Frontal cortex (tissue), 4 donors: ENCODE measurements at places on chromosomes 4 and X.

GRCh38 chr4:2249526-2250356 is 7.8 kb upstream of the HAUS3 start:
- peak; percentile 17 for DNase-seq

DNA sequence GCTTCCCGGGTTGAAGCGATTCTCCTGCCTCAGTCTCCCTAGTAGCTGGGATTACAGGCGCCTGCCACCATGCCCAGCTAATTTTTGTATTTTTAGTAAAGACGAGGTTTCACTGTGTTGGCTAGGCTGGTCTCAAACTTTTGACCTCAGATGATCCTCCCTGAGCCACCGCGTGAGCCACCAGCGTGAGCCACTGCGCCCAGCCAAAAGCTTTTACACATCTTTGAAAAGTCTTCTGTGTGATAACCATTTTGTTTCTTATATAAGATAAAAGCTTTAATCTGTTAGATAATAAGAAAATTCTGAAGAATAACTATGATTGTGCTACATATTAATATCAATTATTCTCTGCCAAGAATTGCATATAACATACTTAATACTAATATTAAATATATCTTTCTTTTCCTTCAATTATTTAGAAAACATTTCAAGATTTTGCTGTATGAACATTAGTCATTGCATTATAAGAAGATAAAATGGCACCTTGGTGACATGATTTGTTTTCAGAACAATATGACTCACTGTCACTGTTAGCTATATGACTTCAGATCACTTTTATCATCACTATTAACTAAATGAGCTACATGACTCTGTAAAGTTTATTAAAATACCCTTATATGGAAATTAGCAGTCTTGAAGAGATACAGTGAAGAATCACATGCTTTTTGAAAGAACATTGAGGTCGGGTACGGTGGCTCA is 33.4 kb downstream of the RUFY3 start:
- DNase-seq = no peak

DNA sequence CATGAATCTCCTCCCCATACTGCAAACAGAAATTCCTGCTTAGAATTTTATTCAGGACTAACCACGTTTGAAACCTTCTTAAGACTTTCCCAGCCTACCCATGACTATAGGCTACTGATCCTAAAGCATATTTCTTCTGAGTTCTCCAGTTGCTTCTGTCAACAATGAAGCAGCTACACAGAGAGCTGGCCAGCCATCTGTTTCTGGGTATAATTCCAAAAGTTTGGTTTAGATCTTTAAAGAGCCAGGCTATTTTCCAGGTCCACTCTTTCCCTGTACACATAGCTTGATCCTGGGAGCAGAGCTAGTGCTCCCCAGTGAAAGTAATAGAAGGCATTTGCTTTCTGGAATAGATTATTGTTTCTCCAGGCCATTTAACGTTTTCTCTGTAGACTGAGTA is 4.0 kb upstream of the ITM2A start:
- DNase-seq = no peak

DNA sequence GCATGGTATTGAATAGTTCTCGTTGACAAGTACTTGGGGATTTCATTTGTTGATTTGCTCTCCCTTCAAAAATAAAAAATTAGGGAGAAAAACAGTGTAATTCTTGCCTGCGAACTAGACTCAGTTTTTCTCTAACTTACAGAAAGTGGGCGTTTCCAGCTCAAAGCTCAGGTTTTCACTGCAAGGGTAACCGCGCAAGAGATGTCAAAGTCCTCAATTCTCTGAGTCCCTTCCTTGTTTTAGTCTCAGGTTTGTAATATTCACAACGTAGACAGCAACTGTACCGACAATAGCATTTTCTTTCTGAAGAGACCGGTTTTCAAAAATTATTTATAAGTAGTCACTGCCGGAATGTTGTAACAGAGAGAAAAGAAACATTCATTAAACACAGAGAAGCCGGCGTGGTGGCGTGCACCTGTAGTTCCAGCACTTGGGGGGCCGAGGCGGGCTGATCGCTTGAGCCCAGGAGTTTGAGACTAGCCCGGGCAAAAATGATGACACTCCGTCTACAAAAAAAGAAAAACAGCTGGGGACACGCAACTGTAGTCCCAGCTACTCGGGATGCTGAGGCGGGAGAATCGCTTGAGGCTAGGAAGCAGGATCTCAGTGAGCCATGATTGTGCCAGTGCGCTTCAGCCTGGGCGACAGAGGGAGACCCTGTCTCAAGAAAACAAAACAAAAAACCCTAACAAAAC is 774 bp downstream of the ZCCHC4 start:
- DNase-seq = no peak

DNA sequence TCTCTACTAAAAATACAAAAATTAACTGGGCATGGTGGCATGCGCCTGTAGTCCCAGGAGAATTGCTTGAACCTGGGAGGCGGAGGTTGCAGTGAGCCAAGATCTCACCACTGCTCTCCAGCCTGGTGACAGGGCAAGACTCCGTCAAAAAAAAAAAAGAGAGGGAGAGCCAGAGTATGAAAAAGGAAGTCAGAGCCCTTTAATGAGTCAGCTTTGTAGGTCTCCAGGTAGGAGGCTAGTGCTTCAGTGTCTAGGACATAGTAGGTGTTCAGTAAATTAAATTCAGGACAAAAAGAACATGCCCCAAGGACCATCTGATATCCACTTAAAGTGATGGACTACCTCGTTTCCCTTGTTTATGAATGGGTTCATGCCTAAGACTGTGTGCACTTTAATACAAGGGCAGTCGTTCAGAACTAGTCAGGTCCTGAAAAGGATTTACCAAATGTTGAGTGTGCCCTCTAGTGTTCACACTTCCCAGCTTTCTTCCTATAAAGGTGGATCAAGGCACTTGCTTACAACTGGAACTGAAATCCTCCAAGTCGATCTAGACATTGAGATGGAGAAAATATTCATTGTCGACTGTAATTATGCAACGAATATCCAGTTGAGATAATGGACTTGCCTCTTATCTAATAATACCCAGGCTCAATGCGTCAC is 29.0 kb downstream of the F9 start:
- DNase-seq = no peak

DNA sequence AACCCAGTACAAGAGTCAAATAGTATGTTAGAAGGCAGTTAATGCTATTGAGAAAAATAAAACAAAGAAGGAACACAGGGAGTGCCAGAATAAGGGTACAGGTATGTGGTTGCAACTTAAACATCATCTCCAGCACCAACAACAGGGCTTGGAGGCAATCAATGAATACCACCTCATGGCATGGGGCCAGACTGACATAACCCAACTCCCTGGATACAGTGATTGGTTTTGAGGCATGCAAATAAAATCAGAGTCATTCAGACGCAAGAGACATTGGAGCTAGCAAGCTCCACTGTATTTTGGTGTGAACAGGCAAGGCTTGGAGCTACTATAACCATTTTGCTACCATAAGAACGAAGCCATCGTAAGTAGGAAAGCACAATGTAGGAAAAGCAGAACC is 56.7 kb downstream of the PPP3CA start:
- DNase-seq = no peak

DNA sequence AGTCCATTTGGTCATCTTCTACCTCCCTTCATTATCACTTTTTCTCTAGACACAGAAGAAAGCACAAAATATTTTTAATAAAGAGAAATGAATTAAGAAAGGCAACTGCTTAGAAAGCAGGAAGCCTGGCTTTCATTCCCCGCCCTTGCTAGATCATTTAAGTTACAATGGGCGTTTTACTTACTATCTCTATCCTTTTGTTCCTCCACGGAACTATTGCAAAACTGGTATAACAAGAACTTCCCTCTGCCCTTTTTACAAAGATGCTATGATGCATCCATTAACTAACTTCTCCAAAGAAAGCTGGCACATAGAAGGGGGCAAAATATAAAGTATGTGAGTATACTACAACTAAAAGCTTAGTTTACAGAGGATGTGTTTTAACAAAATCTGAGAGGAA is 434.5 kb upstream of the FTHL17 start:
- DNase-seq = no peak

- no peak for DNase-seq
These were observed 165.8 kb upstream of the PPARGC1A start for GRCh38 chr4:24055623-24056022.

DNA sequence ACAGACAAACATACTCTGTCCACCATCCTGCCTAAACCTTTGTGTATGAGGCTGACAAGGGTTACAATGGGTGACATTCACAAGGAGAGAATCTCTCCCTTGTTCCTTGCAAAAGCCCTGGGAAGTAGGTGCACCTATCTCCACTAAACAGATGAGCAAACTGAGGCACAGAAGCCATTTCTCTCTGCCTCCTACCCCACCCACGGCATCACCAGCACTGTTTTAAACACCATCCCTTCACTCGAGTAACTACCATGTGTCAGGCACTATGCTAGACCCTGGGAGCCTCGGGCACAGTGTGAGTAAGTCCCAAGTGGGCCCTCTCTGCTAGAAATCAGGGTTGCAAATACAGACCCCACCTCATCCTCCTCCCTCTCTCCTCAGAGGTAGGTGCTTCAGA is 899 bp downstream of the LYAR start:
- no peak for DNase-seq

- DNase-seq = no peak
These were observed 32.3 kb downstream of the HDAC8 start for GRCh38 chrX:72540318-72540717.

DNA sequence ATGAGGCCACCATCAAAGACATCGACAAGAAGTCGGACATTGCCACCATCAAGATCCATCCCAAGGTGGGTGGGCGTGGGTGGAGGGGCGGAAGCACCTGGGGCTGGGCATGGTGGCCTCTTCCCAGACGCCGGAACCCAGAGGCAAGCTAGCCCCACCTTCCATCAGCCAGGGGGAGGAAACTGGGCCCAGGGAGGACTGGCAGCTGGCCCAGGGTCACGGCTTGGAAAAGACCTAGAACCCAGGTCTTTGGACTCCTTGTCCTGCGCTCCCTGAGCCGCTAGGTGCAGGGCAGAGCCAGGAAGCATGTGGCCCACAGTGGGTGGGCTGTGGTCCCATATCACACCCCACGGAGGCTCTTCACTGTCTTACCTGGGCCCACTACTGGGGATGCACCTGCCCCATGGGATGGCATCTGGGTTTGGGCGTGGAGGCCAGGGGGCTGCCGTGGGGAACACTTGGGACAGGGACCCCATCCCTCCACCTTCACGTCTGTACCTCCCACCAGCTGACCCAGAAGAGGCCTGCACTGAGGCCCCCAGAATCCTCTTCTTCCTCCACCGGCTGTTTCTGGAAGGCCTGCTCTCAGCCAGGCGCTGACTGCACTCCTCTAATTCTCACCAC is 17.3 kb downstream of the HTRA3 start:
- no peak for DNase-seq

DNA sequence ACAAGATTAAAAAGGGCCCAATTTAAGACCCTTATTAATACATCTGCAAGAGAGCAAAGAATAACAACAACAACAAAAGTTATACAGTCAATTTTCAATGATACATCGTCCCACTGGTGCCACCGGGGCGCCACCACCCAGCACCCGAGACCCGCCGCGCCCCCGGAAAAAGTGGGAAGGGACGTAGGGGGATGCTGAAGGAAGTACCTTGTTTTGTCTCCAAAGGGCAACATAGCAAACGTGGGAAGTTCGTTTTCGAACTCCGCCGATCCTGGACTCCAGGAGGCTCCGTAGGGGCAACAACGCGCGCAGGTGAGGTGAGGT is 1.7 kb downstream of the PDE5A start:
- DNase-seq = no peak

GRCh38 chr4:119244344-119244743 is 31.8 kb downstream of the USP53 start:
- no peak for DNase-seq

GRCh38 chr4:160403081-160403480 is 1300.2 kb downstream of the RAPGEF2 start:
- DNase-seq = no peak

GRCh38 chr4:121176082-121176934 is 12.2 kb upstream of the TNIP3 start:
- DNase-seq = no peak

GRCh38 chr4:122423246-122423645 is 33.3 kb downstream of the IL2 start:
- DNase-seq = no peak

GRCh38 chr4:99807666-99808065 is 9.0 kb upstream of the DAPP1 start:
- no peak for DNase-seq

DNA sequence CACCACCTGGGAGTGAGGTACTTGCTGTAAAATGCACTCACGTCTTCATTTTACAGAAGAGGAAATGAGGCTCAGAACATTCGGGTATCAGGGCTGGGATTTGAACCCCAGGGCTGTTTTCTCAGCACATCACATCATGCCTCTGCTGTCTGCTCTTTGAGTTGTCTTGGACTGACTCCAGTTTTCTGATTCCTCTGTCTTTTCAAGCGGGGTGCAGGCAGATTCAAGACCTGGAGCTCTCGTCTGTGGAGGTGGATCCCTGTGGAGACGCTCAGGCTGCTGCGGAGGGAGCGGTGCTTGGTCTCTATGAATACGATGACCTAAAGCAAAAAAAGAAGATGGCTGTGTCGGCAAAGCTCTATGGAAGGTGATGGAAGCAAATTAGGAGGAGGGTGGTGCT is 6.3 kb downstream of the LAP3 start:
- DNase-seq = no peak

GRCh38 chr4:135238940-135239339 is 1037.4 kb upstream of the PABPC4L start:
- no peak for DNase-seq

DNA sequence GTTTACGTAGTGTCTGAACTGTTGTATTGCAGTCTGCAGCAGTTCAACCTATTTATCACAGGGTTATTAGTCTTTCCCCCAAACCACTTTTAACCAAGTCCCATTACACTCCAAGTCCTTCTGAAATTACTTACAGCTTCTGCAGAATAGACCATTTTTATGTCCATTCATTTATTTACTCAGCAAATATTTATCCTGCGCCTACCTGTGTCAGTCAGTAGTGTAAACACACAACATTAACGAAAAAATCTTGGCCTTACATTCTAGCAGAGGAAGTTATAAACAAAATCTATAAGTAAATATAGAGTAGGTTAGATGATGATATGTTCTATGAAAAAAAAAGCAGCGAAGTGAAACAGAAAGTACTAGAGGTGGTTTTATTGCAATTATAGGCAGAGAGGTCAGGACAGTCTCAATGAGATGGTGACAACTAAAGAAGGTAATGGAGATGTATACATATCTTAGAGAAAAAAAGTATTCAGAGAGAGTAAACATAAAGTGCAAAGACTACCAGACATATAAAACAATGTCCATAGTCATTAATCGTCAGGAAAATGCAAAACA is 534.7 kb downstream of the KCNIP4 start:
- DNase-seq = no peak

- DNase-seq = no peak
These were observed 25.5 kb downstream of the BBS12 start for GRCh38 chr4:122758033-122758432.

DNA sequence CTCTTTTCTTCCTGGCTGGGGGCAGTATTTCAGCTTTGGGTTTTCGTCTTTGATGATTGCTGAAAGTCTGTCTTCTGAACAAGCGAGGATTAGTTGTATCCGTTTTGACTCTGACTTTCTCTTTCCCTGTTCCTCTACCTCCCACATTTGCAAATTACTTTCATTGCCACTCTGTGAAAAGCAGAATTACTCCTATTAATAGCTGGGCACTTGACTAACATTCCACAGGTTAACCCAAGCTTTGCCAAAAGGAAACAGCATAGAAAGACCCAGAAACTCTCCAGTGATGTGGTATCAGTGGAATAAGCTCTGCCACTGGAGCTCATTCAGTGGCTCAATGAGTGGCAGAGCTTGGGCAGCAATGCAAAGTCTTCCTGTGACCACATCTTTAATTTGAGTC is 238.9 kb downstream of the PALLD start:
- DNase-seq = no peak
